Psoas muscle (tissue), 8 donors: ENCODE measurements at places on chromosomes 7 and 10.

- no peak for DNase-seq
Measured at GRCh38 chr7:30906515-30907240, 5.0 kb upstream of the AQP1 start.

- DNase-seq = peak; percentile 40
Measured at GRCh38 chr7:94907026-94907810, at the start of gene PPP1R9A. PPP1R9A (plus strand) TSS chr7:94907594; CDS start chr7:94910114, 2,520 bp downstream.

GRCh38 chr7:27364344-27364758 lies 121.7 kb downstream of the EVX1 start:
- peak; percentile 82 for DNase-seq

GRCh38 chr7:5526100-5526905 lies 102.7 kb upstream of the TNRC18 start:
- no peak for DNase-seq

DNA sequence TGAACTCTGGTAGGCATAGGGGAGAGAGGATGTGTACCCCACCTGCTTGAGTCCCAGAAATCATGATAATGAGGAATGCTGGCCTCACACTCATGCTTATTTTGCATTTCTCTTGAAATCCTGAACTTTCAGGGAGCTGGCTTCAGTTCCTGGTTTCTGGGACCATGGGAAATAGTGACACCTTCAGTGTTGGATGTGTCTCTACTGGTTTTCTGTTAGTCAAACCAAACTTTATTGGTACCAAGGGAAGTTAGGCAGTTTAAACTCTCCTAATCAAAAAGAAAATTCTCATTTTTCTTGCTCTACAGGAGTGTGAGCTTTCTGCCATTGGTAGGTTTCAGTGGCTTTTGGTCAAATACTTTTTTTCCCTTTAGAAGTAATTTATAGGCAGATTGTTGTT lies 11.8 kb upstream of the PCGF5 start:
- DNase-seq = no peak

- DNase-seq = no peak
Measured at GRCh38 chr10:70097459-70097858, 35.2 kb downstream of the AIFM2 start.

GRCh38 chr7:94904982-94905381 lies 2.4 kb upstream of the PPP1R9A start:
- DNase-seq = no peak

DNA sequence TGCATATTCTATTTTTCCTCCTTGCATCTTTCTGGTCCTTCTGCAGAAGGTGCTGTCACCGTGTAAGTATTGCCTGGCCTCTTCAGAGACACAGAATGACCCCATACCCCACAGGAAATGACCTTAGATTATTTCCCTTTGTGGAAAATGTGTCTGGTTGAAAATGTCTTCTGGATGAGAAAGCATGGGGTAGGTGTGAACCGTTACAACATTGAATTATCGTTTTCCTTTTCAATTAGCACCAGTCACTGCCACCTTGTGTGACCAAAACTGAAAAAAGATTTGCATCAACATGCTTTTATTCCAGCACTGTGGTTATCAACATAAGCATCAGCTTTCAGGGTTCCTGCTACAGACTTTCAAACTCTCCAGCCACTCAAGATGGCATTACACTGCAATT lies 58.0 kb upstream of the CELF2 start:
- DNase-seq = no peak

DNA sequence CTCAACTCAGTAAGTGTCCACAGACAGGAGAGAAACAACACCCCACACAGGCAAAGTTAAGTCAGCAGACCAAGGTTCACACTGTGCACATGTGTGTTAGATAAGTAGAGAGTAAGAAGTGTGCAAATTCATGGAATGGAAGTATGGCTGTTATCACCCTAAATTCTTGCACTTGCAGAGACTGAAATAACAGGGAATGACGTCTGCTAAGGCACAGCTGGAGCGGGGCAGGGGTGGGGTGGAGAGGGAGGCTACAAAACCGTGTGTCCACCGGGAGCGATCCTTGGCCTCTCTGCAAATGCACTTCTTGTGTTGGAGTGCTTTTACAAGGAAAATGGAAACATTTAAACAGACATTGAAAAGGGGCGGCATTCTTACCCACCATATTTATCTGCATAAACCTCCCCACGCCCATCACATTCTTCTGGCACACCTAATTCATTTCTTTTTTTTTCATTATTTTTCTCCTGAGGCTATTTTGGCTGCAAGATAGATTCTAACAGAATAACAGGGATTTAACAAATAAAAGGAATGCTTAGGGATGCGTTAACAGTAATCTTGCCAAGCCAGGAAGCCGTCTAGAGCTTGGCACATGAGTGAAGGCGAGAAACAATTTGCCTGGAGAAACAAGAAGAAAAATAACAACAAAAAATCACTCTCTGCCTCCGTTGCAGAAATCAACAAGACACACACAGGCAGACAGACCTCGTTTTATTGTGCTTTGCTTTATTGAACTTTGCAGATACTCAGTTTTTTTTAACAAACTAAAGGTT lies 30.1 kb downstream of the TNS3 start:
- peak; percentile 74 for DNase-seq

GRCh38 chr10:125816548-125816947 lies 6.5 kb downstream of the UROS start:
- DNase-seq = no peak

GRCh38 chr10:75410132-75411005 lies 8.8 kb upstream of the ZNF503 start:
- DNase-seq = no peak

DNA sequence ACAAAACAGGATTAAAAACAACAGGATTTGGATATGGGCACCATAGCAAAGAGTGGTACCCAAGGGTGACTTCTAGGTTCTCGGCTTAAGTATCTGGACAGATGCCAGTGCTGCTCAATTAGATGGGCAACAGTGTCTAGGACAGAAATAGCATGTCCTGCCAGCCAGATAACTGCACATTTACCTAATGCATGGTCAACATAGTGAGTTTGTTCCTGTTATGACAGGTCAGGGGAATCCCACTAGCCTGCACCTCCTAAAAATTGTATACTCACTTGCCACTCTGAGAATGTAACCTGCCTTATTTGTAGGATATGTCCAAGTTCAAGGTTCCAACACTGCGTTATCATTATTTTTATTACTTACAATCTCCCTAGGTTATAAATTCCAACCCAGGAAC lies 471.7 kb downstream of the GRM8 start:
- DNase-seq = no peak

DNA sequence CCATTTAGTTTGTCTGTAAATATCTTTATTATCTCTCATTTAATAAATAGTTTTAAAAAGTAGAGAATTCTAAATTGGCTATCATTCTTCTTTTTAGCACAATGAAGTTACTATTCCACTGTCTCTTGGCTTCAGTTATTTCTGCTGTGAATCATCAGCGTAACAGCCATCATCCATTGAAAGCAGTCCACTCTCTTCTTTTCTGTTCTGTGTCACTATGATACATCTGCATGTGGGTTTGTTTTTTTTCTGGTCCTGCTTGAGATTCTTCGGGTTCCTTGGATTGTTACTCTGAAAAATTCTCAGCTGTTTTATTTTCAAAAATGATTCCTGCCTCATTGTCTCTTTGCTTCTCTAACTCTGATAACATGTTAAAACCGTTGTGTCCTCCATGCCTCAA lies 52.5 kb downstream of the CSGALNACT2 start:
- no peak for DNase-seq

DNA sequence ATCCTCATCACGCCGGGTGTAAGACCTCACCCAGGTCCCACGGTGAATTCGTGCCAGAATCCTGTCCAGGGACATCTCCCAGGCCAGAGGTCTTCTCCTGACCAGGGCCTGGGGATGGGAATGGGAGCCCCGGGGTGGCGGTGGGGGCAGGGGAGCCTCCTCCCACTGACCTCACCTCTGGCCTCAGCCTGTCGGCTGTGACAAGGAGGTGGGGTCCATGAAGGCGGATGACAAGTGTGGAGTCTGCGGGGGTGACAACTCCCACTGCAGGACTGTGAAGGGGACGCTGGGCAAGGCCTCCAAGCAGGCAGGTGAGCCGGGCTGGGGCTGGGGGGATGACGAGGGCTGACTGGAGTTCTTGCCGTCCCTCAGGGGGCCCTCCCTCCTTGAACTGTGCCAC lies 41.3 kb downstream of the TBATA start:
- DNase-seq = no peak

GRCh38 chr7:77771901-77772300 lies 26.3 kb downstream of the TMEM60 start:
- no peak for DNase-seq

DNA sequence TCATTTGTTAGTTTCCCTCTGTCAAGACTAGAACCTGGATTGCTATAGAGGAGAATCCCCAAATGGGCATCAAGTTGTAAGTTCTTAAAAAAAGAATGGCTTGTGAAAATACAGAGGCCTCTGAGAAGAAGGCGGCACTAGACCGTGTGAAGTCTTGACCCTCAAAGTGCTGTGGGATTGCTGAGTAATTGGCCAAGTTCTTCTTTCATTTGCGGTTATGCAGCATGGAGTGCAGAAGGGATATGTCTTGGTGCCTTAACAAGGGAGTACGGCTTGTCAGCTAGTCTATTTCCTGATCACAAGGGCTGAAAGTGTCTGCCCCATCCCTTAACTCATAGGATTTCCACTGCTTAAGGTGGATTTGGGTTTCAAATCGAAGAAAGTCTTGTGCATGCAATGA lies 81.2 kb downstream of the MKX start:
- no peak for DNase-seq

- peak; percentile 69 for DNase-seq
Measured at GRCh38 chr7:151248346-151249033, at the start of gene SMARCD3. SMARCD3 (minus strand) TSS chr7:151248694; CDS start chr7:151248562, 132 bp downstream.

GRCh38 chr10:78362406-78363022 lies 328.9 kb downstream of the RPS24 start:
- DNase-seq = no peak

GRCh38 chr7:130945411-130945811 lies 211.4 kb upstream of the KLF14 start:
- DNase-seq = no peak

- DNase-seq = no peak
Measured at GRCh38 chr7:84302949-84303348, 108.4 kb upstream of the SEMA3A start.
